Ammon's horn (tissue), 1 donor: ENCODE measurements at places on chromosomes 16 and 17.

DNA sequence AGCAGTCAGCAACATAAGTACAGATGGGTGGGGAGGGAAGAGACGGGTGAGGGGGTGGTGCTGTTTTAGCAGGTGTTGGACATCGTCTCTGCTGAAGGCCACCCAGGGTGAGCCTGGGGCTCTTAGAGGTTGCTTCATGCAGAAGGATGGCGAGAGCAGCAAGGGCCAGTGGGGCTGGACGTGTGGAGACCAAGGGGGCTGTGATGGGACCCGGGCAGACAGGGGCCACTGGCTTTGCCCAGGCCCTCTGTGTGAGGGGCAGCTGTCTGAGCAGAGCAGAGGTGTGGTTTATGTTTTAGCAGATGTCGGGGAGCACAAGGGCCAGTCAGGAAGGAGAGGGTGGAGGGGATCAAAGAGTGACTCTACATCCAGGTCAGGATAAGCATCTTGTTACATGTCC is 4.8 kb downstream of the NARF start:
- DNase-seq: no peak

- no peak for DNase-seq
Observed at GRCh38 chr17:10041287-10041612, 136.2 kb upstream of the RCVRN start.

DNA sequence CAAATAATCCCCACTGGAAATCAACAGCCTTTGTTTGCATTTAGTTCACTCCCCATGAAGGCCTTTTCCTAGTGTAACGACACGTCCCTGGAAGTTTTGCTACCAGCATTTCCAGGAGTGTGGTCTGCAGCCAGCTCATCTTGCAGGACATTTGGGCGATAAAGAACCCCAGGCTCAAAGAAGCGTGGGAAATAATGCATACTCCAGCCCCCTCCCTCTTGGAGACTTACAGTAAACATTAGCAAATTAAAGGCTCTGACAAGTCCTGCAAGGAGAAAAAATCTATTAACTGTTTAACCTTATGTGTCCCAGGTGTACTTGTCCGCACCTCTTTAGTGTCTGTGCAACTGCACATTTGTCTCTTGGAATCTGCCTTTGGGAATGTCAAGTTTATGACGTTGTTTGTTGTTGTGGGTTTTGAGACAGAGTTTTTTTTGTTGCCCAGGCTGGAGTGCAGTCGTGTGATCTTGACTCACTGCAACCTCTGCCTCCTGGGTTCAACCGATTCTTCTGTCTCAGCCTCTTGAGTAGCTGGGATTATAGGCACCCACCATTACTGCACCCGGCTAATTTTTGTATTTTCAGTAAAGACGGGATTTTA is 131.1 kb downstream of the ABCC1 start:
- no peak for DNase-seq

GRCh38 chr17:37283414-37283961 is 92.3 kb upstream of the C17orf78 start:
- DNase-seq: no peak

GRCh38 chr16:27346819-27347218 is 33.0 kb downstream of the IL4R start:
- no peak for DNase-seq

GRCh38 chr16:13742928-13743327 is 177.0 kb upstream of the ERCC4 start:
- DNase-seq: no peak

GRCh38 chr16:85192238-85193114 is 80.2 kb upstream of the CIBAR2 start:
- no peak for DNase-seq

DNA sequence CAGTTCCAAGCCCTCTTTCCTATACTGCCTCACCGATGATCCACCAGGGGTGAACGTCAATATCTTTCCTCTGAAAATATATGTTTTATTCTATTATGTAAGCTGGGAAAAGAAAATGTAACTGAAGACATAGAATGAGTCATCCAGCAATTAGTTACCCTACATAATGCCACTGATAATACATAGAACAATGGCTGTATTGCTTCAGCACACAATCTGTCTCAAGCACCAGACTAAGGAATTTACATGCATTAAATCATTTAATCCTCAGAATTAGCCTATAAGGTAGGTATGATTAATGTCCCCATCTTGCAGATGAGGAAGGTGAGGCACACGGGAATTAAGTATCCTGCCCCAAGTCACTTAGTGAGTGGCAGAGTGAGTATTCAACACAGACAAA is 472.8 kb downstream of the TOX3 start:
- no peak for DNase-seq

GRCh38 chr17:78689029-78689428 is 93.0 kb downstream of the CYTH1 start:
- no peak for DNase-seq

- DNase-seq: no peak
Observed at GRCh38 chr17:10633738-10634379, 23.2 kb downstream of the MYH3 start.

DNA sequence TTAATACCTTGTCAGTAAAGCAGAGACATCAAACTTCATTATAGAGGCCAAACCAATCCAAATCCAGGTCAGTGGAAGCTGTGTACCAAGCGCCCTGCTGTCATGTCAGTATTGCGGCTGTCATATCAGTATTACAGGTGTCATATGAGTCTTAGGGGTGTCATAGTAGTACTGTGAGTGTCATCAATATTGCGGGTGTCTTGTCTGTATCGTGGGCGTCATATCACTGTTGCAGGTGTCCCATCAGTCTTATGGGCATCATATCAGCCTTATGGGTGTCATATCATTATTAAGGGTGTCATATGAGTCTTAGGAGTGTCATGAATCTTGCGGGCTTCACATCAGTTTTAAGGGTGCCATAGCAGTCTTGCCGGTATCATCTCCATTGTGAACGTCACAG is 6.0 kb upstream of the PRDM7 start:
- no peak for DNase-seq
